Stimulated activated CD4-positive, alpha-beta T cell treated with anti-CD3 and anti-CD28 coated beads, Interleukin-2, amount 100 ng/mL, for 24 hours (primary cell): ENCODE measurements at places on chromosomes 4 and X.
A peak's percentile ranks its signal among the peaks of the same experiment; 100 is the strongest.

- no peak for DNase-seq
These were observed 96.6 kb upstream of the BANK1 start for GRCh38 chr4:101693842-101694398.

DNA sequence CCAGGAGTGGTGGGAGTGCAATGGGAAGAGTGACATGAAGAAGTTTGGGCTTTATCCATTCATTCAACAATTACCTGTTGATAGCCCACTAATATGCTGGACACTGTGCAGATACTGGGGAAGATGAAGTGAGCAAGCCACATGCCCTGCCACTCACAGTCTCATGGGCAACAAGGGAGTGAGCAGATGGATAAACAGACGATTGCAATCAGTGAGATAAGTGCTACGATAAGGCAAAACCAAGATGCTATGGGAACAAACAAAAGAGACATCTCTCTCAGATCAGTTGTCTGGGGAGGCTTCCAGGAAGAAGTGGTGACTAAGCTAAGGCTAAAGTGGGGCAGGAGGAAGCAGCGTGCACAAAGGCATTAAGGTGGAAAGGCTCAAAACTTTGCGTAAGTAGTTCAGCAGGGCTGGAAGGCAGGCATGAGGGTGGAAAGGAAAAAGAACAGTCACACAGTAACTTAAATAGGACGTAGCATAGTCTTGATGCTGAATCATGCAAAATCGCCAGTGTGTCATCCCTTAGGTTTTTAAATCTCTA lies 31.7 kb downstream of the GAB3 start:
- peak; percentile 36 for DNase-seq

- no peak for DNase-seq
These were observed 124.4 kb downstream of the VEGFC start for GRCh38 chr4:176668324-176668723.

- DNase-seq = no peak
These were observed 1375.3 kb downstream of the PCDH18 start for GRCh38 chr4:136156947-136157346.

- no peak for DNase-seq
These were observed 27.1 kb upstream of the REST start for GRCh38 chr4:56880572-56880971.

GRCh38 chrX:47221756-47222155 lies 3.3 kb downstream of the CDK16 start:
- no peak for DNase-seq

DNA sequence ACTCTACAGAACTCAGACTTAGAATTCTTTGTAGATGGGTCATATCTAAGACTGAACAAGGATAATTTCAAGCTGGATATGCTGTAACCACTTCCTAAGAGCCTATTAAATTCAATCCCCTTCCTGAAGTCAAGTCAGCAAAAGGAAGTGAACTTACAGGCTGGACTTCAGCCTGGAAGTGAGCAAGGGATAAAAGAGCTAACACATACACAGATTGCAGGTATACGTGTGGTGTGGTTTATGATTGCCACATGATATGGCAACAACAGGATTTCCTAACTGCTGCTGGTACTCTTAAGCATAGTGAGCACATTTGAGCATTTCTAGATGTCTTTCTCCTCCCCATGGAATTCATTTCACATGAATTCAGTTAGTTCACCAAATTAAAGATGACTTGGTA lies 38.2 kb upstream of the UXT start:
- DNase-seq = no peak
